ENCODE measurements at places on chromosomes 2 and 18.

DNA sequence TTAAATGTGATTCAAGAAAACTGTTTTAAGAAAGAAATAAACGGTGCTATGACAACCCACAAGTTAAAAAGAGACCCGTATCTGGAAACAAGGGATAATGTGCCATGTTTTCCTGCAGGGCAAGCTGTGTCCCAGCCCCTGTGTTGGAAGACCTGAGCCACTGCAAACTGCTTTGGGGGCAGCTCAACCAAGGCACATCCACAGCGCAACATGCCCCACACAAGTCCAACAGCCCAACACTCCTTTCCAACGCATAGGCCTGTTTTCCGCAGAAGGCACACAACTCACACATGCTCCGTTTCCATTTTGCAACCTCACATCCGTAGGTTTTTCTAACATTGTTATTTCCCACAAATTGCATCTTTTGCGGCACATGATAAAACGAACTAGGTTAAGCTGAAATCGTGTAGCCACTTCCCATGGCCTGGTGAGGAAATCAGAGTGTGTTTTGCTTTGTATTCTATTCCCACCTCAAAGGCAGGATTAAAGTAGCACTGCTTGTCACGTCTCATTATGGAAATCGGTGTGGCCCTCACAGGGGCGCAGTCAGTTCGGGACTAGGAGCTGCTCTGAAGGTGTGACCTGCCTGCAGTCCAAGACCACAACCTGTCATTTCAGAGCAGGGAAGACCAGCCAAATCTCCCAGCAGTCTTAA is 50.5 kb upstream of the ZNF516 start:
- DNase-seq: no peak

- DNase-seq: no peak
Measured at GRCh38 chr2:133413863-133414262, 154.4 kb downstream of the NCKAP5 start.

- DNase-seq: no peak
Measured at GRCh38 chr2:63658176-63658968, 69.6 kb downstream of the MDH1 start.

- no peak for DNase-seq
Measured at GRCh38 chr2:43818761-43819160, 19.9 kb downstream of the ABCG5 start.

DNA sequence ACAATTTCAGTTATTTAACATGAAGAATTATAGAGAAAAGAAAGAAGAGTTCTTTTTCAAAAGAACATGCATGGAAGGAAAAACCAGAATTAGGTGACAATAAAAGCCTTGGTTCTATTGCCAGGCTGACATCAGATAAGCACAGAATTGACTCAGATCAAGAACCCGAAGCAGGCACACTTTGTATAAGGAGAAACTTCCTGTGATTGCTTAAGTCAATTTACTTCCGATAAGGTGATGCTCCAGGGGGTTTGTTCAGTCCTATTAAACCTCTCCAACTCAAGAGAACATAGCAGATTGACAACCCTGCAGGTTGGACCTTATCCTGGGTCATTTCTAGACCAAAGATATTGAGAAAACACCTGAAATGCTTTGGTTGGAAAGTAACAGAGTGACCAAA is 31.4 kb downstream of the GAREM1 start:
- DNase-seq: no peak

DNA sequence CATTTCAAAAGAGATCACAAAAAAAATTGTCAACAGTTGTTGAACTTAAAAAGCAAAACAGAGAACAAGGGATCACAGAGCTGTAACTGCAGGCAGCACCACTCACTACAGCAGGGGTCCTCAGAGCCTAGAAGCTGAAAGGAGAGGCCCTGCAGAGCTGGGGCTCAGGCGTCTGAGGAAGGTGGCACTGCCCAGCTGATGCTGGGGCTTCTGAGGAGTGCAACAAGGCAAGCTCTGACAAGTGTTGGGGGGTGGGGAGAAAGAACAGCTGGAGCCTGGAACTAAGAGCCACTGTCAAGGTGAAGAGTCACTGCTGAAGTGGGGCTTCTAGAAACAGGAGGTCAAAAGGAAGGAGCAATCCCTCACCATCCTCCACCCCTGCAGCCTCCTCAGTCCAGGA is 46.2 kb downstream of the FTCDNL1 start:
- no peak for DNase-seq

DNA sequence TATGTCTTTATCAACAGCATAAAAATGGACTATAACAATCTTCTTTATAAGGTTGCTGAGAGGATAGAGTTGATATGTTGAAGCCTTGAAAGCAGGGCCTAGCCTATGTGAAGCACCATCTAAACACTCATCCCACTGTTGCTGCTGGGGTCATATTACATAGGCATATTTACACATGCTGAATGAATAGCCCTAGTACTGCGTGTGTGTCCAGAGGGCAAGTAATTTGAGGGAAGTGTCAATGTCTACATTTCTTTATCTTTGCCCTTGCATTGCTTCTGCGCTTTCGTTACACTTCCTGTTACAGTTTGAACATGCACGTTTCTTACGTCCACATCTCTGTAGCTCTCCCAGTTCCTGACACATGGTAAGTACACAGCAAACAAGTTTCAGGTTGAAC is 280.3 kb upstream of the ATP5MC3 start:
- DNase-seq: no peak

DNA sequence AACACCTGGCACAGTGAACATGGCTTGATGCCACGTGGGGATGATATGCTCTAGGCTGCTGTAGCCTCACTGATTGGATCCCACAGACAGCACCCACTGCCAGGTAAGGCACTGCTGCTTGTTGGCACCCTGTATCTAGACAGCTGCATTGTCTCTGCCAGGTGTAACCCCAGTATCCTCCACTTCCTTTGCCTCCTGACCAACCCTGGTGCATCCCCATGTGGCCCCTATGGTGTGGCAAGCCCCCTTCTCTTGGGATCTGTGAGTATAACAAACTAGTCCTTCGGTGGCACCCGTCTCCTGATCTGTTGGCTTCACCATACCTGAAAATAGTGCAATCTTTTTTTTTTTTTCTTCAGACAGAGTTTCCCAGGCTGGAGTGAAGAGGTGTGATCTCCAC is 11.1 kb downstream of the TEX51 start:
- no peak for DNase-seq

- DNase-seq: no peak
Measured at GRCh38 chr2:6791682-6792081, 74.0 kb downstream of the CMPK2 start.

- no peak for DNase-seq
Measured at GRCh38 chr2:222256250-222256649, 42.5 kb downstream of the PAX3 start.

- no peak for DNase-seq
Measured at GRCh38 chr2:204538182-204539018, 6.9 kb upstream of the PARD3B start.

GRCh38 chr18:5510135-5510846 is 33.5 kb downstream of the EPB41L3 start:
- no peak for DNase-seq

GRCh38 chr2:72825257-72826155 is at the start of gene EXOC6B:
Gene EXOC6B, minus strand, starts transcription at chr2:72826033.
- peak; percentile 96 for DNase-seq

DNA sequence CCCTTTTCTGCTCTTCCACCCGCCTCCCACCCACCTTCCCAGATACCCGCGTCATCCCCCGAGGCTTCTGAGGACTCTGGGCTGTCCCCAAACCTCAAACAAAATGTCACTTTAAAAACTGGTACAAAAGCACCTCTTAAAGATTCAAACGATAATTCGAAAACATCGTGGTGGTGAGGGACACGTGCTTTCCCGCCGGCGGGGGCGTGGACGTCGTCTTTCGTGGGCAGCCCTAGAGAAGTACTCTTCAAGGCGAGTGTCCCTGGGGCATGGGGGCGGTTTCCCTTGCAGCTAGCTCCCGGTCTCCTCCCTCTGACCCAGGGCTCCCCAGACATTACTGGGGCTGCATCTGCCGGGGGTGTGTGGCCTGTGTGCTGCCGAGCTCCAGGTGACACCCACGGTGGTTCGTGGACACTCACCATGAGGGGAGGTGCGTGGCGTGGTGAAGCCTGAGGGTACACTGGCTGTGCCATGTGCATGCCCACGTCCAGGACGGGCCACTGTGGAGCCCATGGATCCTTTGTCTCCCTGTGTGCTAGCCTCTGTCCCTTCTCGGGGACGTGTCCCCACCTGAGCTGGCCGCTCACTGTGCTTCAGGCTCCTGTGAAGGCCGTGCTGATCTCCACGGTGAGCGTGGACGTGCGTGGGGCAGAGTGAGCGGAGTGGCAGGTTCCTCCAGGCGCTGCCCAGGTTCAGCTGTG is 117.8 kb downstream of the NFATC1 start:
- no peak for DNase-seq

- no peak for DNase-seq
Measured at GRCh38 chr18:23550898-23551297, 35.4 kb downstream of the NPC1 start.

GRCh38 chr2:158457092-158457825 is 507 bp downstream of the PKP4 start:
- DNase-seq: no peak

DNA sequence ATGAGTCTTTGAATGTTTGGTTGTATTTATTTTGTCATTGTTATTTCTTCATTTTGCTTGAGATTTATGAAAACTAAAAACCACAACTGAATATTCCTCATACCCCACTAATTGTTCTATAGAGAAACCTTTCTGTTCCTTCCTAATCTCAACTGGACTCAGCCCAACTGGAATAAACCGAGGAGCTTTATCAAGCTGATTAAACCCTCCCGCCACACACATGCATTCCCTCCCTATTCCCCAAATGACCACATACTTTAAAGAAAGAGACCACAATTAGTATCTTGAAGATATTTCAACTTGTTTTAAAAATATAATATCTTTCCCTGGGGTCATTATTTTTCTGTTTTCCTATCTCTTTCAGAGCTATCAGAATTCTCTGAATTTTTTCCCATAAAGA is 107.5 kb downstream of the OSR1 start:
- no peak for DNase-seq

DNA sequence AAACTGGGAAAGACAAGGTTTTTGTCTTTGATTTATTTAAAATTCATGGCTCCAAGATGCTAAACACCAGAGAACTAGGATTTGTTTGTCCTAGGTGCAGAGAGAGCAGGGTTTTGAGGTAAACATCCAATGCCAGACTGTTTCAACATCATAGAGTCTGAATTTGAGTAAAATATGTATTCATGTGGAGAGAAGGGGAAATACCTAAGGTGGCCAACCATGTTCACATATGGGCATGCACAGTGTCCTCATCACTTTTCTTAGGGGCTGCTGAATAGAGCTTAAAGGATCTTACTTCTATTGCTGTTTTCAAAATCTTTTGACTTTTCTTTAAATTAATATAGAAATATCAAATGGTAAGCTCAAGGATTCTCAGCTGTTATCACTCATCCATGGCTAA is 287.0 kb upstream of the CCDC68 start:
- no peak for DNase-seq

DNA sequence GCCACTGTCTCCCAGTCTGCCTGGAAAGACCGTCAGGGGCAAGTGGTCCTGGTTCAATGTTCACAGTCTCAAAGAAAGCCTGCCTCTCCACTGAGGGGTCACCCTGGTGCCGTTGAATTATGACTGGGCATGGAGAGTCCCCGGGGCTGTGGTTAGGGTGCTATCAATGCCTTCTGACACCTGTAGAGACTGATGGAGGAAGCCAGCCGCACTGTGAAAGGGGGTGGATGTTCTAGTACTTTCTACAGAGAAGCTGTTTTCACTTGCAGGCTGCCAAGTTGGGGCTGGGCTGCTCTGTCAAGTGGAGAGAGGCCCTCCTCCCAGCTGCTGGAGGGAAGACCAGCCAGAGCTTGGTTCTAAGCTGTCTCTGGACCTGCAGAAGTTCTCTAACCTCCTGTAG is 80.5 kb downstream of the BCL2L11 start:
- DNase-seq: no peak

DNA sequence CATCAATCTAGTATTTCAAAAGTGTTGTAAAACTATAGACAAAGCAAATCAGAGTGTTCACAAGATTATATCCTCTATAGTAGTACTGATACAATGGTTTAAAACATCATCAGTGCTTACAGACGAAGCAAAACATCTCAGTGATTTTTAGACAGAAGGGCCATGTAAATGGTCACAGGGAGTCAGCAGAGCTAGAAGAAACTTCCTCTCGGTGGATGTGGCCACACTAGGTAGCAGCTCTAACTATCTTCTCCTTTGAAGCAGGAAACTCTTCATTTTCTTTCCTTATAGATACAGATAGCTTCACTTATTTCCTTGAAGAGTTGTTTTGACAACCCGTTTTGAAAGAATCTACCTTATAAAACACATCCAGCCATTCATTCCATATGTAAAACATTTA is 80.4 kb upstream of the CD226 start:
- DNase-seq: no peak

DNA sequence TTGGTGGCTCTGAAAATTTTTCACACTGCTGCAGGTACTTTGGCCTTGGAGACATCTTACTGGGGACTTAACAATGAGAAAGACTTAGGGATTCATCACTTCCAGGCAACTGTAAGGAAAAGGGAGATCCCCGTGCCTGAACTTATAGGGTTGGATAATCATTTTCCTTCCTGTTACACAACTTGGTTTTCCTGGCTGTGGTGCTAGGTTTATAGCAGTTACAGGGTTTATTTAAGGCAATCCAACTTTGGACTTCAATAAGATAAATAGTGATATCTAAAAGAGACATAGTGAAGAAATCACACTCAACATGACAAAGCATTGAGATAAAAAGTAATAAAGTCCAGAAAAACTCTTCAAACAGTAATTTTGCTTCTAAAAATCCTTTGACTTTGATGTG is 70.2 kb upstream of the RAPH1 start:
- DNase-seq: no peak

DNA sequence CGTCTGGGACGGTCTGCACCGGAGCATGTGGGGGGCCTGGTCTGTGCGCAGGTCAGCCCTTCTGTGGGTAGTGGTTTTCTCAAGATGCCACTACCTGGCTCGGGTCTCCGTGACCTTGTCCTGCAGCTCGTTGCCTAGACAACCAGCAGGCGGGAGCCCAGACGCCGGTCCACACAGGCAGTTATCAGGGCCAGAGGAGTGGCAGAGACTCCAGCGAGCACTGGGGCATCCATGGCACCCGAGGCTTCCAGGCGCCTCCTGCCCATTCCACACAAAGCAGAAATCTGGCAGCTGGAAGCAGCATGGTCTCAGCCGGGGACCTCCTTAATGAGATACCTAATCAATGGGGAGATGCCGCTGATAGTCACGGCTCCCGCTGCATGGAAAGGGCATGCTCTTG is 156.1 kb downstream of the FAM210A start:
- no peak for DNase-seq

- no peak for DNase-seq
Measured at GRCh38 chr18:45954070-45954934, 12.8 kb downstream of the EPG5 start.

GRCh38 chr18:35190948-35191697 is 49.7 kb upstream of the ZNF397 start:
- DNase-seq: no peak

Measured in iPS DF 6.9 (cell line).